ENCODE measurements at places on chromosomes 12 and 14.

DNA sequence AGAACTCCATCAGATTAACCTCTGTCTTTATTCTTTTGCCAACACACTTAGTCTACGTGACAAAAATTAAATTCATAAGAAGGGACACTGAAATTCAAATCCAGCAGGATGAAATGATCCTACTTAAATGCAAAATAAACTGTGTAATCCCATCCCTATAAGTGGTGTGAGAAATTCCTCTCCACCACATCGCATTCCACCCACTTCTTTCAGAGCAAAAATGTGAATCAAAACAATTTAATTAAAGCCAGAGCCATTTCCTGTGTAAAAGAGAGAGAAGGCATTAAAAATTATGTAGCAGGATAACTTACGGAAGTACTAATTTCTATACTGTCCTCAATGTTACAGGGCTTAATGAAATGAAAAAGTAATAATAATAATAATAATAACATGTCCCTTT is 844.3 kb downstream of the GALC start:
- no peak for DNase-seq

GRCh38 chr14:67553547-67553946 is 20.5 kb downstream of the PLEKHH1 start:
- DNase-seq, result no peak

DNA sequence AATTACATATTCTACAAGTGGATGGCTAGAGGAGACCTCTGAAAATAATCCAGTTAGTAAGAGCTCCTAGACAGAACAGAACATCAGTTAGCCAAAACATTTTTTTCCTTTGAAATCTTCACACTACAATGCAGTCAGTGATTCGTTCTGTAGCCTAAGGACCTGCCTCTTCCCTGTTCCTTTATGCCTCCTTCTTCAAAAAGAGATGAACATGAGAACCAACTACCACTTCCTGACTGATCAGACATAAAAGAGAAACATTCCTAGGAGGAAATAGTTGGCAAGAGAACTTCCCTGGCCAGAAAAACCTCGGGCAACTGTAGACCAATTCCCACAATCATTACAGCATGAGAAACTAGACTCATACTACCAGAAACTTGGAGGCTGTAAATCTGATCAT is 29.4 kb downstream of the ITPR2 start:
- DNase-seq, result no peak

DNA sequence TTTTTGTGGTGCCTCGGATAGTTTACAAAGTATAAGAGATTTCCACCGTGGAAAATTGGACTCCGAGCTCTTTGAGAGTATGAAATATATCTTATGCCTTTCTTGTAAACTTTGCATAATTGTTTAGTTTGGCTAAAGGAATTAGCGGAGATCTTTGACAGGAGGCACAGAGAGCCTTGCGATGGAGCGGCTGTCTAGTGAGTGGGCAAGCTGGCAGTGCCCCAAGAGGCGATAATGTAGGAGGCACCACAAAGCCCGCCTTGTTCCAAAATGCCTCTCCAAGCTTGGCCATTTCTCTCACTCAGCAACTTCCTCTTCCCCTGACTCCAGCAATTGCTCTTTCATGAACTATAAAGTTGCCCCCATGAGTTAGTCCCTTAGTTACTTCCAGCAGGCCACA is 270.1 kb upstream of the PRICKLE1 start:
- no peak for DNase-seq

- DNase-seq, result no peak
These were observed 10.7 kb downstream of the ERP29 start for GRCh38 chr12:112023759-112024396.

DNA sequence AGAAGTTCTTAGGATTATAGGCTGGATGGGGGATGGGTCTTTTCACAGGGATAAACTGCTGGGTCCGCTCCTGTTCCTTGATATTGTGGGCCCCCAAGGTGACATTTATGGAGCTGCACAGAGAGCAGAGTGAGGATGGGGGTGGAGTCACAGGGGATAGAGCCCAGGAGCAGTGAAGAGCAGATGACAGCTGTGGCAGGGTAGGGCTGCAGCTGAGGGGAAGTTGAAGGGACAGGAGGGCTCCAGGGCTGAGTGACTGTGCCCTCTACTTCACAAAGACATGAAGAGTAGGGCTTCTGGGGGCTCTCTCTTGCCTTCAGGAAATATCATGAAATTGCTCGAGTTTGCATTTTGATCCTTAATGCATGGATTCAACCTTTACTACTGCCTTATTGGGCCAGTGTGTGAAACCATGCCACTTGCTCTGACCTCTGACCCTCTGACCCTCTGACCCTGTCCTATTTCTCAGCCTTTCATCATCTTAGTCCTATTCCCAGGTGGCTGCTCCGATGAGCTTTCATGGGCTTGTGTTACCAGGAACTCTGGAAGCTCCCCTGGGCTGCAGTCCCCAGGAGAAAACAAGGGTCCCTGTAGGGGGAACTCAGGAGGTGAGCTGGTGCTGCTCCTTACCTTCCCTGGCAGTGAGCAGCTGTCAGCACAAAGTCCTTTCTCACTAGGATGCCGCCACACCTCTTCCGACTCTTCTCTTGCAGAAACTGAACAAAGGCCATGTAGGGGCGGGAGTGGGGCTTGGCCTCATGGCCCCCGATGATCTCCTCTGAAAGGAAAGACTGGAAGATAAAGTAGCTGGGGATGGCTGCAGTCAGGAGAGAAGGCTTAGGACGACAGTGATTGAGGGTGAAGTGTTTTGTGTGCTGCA is 1.6 kb downstream of the GZMH start:
- DNase-seq, result no peak

DNA sequence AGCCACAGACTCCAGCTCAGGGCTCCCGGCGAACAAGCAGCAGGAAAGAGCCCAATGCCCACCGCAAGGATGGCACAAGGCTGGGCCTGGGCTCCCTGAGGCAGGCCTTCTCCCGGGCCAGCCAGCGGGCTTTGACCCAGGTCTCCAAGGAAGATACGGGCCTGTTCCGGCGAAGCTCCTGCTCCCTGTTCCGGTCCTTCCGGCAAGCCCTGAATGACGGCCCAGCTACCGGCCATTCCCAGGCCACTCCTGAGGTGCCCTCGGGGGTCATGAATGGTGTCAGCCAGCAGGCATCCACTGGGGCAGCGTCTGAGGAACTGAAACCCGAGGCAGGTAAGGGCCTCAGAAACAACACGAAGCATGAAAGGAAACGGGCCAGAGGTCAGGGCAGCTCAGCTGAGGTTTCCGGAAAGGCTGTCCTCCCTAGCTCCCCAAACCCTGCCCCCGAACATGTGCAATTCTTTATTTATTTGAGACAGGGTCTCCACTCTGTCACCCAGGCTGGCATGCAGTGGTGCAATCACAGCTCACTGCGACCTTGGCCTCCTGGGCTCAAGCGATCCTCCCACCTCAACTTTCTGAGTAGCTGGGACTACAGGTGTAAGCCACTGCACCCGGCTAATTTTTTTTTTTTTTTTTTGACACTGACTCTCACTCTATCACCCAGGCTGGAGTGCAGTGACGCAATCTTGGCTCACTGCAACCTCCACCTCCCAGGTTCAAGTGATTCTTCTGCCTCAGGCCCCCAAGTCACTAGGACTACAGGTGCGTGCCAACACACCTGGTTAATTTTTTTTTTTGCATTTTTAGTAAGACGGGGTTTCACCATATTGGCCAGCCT is 6.0 kb downstream of the EXOC3L4 start:
- DNase-seq, result no peak

GRCh38 chr12:74382983-74383382 is 154.7 kb upstream of the ATXN7L3B start:
- no peak for DNase-seq

DNA sequence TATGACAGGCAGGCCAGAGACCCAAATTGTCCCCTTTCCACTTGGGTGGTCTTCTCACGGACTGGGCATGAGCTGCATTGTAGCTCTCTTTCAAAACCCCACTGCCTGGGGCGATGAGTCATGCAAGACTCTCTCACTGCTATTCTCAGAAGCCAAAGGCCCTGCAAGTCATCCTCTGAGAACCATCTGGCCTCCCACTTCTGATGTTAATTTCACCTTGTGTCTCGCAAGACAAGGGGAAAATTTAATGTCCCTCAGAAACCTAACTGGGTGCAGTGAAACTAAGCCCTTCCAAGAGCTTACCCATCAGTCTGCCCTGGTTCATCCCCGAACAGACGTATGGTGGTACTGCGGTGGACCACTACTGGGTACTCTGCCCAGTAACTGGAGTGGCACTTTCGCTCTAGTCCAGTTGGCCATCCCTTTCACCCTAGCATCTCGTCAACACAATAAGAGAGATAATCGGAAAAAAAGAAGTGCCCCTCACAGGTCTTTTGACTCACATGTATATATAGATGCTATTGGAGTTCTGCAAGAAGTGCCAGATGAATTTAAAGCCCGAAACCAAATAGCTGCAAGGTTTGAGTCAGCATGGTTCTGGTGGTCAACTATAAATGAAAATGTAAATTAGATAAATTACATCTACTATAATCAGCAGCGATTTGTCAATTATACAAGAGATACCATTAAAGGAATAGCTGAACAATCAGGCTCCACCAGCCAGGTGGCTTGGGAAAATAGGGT is 31.3 kb upstream of the LALBA start:
- DNase-seq, result no peak

Measured in T-cell (primary cell).